Mononuclear cell (primary cell): ENCODE measurements at places on chromosomes 1 and 21. TPM values are rescaled to one million over a fixed set of nuclear protein-coding genes. Genes with fewer than 3 reads are reported as not detected.

The SPAG17 gene
- 0.21 TPM for total RNA-seq

The ZNF697 gene
- 4.1 TPM for total RNA-seq

The EPB41 gene
- 159 TPM for total RNA-seq

The CALML6 gene
- not detected for total RNA-seq

The ZNF683 gene
- 1.8 TPM for total RNA-seq

The CSTB gene
- total RNA-seq = 9.4 TPM

The RPE65 gene
- total RNA-seq = 0.10 TPM

The ANXA9 gene
- 0.10 TPM for total RNA-seq
